ENCODE measurements at places on chromosomes 16 and 17.
A peak's percentile ranks its signal among the peaks of the same experiment; 100 is the strongest.

DNA sequence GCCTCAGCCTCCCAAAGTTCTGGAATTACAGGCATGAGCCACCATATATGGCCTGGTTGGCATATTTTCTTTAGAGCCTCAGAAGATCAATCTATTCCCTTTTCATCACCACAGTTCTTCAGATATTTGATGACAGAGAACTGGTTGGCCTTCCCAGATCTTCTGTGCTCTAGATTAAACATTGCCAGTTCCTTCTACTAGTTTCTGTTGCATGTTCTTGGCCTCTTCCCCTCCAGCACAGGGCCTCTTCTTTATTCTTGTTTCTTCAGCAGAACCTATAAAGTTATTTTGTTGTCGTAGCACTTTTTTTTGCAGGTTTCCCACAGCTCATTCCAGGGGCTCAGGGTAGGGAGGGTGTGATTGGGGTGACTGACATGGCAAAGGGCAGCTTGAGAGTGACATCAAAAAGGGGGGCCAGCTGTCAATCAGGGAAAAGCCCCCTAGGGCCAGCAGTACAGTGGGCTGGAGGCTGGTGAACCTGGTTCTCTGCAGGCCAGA, 9.3 kb downstream of the CHD9 start:
- no peak for DNase-seq

GRCh38 chr17:49741009-49741691, 22.8 kb downstream of the FAM117A start:
- DNase-seq: no peak

DNA sequence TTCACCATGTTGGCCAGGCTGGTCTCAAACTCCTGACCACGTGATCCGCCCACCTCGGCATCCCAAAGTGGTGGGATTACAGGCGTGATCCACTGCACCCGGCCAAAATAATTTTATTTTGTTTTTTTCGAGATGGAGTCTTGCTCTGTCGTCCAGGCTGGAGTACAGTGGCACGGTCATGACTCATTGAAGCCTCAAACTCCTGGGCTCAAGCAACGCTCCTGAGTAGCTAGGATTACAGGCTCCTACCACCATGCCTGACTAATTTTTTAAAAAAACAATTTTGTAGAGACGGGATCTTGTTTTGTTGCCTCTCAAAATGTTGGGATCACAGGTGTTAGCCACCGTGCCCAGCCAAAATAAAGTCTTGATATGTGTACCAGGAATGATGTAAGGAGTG, 2.4 kb upstream of the TTLL6 start:
- DNase-seq: no peak

DNA sequence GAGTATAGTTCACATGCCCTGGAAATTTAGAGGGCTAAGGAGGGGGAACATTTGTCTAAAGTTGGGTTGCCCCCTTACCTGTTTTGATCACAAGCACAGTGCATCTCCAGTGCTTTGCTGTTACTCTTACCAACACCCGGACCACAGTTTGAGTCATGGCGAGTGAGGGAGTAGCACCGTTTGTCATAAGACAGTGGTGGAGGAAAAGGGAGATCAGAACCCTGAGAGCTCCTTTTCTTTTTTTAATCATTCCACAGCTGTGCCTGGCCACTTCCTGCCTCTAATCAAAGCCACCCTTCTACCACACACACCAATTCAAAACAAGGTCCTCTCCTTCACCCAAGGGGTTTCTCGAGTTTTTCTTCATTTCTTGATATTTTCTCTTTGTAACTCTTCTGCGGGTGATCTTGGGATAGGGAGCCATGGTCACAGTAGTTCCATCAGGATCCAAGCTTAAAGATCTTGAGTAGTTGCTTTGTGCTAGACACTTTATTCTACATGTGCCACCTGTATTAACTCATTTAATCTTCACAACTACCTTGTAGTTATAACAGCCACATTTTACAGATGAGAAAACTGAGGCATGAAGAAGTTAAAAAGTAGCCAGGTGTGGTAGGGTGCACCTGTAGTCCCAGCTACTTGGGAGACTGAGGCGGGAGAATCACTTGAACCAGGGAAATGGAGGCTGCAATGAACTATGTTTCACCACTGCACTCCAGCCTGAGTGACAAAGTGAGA, 5.0 kb upstream of the MYL4 start:
- peak; percentile 27 for DNase-seq
